ENCODE measurements at places on chromosomes 1 and 21.

DNA sequence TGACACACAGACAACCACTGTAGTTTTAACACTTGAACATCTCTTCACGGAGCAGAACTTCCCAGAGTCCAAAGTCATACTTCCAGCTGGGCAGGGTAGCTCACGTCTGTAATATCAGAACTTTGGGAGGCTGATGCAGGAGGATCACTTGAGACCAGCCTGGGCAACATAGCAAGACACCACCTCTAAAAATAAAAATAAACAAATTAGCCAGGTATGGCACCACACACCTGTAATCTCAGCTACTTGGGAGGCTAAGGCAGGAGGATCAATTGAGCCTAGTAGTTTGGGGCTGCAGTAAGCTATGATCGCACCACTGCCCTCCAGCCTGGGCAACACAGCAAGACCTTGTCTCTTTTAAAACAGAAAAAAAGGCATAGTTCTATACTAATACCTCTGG is 24.3 kb upstream of the EFHD2 start:
- DNase-seq: no peak

GRCh38 chr1:38992412-38993111 is 1.5 kb downstream of the AKIRIN1 start:
- DNase-seq: no peak

- DNase-seq: no peak
Measured at GRCh38 chr1:27471477-27471876, 18.5 kb downstream of the WASF2 start.

- DNase-seq: peak; percentile 69
Measured at GRCh38 chr1:161044908-161045735, 655 bp downstream of the USF1 start.

GRCh38 chr1:24203404-24203803 is 16.3 kb upstream of the IFNLR1 start:
- no peak for DNase-seq

Data from stimulated activated CD8-positive, alpha-beta memory T cell treated with anti-CD3 and anti-CD28 coated beads, Interleukin-15, amount 100 ng/mL, for 48 hours (primary cell).